Tibial nerve (tissue), 4 donors: ENCODE measurements at places on chromosomes 3 and 15. TPM values are rescaled to one million over a fixed set of nuclear protein-coding genes. Genes with fewer than 3 reads are reported as not detected.
A peak's percentile ranks its signal among the peaks of the same experiment; 100 is the strongest.

DNA sequence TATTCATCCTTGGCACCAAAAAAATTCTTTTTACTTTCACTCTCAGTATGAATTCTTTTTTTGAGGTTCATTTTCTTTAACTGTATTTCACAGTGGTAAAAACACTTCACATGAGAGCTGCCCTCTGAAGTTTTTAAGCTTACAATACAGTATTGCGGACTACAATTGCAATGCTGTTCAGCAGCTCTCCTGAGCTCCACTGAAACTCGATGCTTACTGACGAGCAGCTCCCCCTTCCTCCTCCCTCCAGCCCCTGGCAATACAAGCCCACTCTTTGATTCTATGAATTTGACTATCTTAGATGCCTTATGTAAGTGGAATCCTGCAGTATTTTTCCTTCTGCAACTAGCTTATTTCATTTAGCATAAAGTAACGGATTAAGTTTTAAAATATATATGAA lies 183.4 kb downstream of the ADAMTS17 start:
- no peak for DNase-seq

DNA sequence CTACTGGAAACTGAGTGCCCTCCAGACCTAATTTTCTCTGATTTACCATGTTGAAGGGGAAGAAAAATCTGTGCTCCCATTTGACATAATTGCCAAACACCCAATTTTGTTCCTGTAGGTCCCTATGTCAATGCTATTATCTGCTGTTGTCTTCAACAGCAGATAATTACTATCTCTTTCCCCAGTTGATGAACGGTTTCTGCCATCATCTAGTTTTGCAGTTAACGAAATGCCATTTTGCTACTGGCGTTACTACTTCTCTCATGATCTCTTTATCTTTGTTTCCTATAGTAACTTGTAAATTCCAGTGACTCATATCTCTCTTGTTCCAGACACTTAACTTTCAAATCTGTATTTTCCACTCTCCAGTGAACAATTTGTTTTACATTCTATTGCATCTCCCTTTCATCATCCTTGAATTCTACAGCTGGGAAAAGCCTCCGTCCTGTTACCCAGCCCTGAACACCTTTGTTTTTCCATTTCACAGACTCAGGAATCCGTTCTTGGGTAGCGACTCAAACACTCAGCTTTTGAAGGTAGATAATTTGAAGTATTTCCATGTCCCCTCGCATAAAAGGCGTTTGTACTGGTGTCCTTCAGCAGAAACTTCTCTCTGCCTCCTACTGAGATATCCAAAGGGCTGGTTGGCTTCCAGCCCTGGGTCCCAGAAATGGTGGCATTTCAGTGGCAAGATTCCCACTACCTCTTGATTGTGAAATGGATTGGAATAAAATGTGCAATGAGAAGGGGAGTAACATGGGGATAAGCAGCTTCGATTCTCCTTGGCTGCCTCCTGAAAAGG lies 111.7 kb downstream of the FOXB1 start:
- no peak for DNase-seq

- no peak for DNase-seq
These were observed 24.8 kb downstream of the LNP1 start for GRCh38 chr3:100426067-100426682.

- DNase-seq = no peak
These were observed 3.1 kb downstream of the HMCES start for GRCh38 chr3:129281726-129282125.

DNA sequence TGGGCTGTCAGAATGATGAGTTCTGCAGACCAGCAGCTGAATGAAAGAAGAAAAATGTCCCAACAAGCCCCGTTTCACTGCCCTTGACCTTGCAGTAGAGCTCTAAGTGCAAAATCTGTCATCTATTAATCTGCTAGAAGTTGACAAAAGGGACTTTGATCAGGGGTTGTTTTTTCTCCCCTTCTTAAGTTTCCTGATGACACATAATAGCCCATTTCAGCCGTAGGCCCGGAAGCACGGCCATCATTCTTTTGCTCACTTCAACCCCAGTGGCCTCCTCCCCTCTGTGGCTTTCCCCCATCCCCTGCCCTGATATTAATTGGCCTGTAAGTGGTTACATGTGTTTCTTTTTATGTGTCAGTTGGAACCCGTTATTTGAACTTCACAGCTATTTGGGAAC lies 298.9 kb downstream of the RPLP1 start:
- no peak for DNase-seq

DNA sequence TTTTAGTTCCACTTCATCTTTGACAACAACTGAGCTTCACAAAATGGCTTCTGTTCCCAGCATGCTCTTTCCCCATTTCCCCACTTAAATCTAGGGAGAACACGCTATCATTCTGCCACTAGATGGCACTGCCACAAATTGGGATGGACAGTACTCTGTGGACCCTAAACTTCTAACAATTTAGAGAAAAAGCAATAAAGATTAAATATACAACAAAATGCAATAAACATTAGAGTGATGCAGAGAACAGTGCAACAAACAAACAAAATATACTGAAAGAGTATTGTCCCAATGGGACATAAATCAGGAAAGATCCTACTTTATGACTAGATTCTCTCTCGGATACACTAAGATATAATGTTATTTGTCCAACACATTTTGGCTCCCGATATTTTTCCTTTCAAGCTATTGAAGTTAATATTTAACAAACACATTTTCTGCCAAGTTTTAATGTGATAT lies 169.7 kb upstream of the TMCO5A start:
- DNase-seq = peak; percentile 14

GRCh38 chr15:94070356-94071295 lies 160.7 kb upstream of the MCTP2 start:
- DNase-seq = no peak

DNA sequence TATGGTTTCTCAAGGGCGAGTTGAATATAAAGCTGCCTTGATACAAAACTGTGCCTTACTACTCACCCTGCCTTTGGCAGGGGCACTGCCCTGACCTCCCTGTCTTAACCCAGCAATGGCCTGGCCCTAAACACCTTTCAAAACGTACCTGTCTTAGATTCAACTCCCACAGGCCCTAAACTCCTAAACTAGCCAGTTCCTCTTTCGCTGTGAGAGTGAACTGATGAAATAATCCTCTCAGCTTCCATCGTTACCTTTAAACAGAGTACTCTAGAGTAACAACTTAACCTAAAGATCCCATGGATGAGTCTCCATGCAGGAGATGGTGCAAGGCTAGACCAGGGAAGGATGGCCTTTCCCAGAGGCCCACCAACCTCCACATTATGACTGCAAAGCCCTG lies 133.0 kb upstream of the THBS1 start:
- DNase-seq = no peak

DNA sequence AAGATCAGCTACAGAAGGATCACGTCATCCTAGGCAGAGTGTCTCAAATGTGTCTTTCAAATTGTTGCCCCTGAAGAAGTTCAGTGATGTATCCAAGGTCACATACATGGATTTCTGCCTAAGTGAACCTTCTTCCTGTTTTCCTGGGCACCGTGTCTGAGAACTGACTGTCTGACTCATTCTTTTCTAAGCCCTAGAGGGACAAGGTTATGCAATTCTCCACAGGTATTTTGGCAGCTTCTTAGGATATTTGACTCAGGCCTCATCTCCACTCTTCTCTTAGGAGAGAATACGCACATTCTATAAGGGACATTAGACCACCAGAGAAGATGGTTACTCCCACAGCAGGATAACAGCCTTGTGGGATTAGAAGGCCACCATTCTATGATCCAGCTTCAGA lies 391.9 kb upstream of the THBS1 start:
- peak; percentile 51 for DNase-seq

CYP11A1 gene
- 3.5 TPM for total RNA-seq

GPR62 gene
- 1.0 TPM for total RNA-seq

MUC13 gene
- not detected for total RNA-seq

HCLS1 gene
- 64.7 TPM for total RNA-seq

CELSR3 gene
- total RNA-seq = 13.5 TPM

CAMKV gene
- total RNA-seq = not detected
